Activated CD4-positive, CD25-positive, alpha-beta regulatory T cell (primary cell): ENCODE measurements at places on chromosomes 12 and 14.

DNA sequence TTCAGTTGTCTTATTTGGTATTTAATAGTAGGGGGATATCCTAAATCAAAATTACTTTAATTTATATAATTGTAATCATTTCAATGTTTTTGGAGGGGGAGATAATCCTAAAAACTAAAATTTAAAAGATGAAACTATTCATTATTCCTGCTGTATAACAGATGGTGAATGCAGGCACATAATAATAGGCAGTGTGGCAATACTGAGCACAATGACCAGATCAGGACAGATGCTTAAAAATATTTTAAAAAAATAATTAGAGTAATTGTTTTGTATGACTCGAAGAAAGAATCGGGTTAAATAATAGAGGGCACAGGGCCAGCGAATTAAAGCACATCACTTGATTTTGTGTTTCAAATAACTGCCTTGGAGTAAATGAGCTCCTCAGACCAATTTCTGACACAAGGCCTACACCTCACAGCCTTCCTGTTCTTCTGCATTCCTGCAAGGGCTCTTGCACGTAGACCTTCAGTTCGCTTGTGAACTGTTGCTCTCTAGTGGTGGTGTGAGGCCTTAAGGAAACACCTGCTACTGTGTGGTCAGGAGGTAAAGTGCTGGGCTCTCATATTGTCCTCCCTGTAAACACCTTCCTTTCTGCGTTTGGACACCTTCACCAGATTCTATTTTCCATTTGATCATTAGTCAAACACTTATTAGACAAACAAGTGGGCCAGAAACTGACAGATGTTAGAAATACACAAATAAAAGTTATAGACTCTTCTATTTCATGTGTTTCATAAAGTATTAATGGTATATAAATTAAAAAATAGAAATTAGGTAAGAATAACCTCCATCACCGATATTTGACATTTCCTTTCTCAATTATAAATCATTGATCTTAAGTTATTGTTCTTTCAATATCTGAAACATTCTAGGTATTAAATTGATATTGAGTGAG, 29.3 kb upstream of the KLRF1 start:
- peak; percentile 5 for DNase-seq

- DNase-seq = no peak
Observed at GRCh38 chr12:82942991-82943401, 256.3 kb downstream of the TMTC2 start.

GRCh38 chr14:69672356-69672755, 61.0 kb downstream of the SUSD6 start:
- no peak for DNase-seq

DNA sequence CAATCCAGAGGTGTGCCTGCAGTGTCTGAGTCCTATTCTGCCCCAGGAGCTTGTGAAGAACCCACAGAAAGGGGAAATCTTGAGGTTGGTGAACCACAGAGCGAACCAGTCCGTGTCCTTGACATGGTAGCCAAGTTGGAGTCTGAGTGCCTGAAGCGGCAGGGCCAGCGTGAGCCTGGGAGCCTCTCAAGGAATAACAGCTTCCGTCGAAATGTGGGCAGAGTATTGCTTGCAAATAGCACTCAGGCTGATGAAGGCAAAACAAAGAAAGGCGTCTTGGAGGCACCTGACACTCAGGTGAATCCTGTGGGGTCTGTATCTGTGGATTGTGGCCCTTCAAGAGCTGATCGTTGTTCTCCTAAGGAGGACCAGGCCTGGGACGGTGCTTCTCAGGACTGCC, 60.5 kb downstream of the ATG14 start:
- DNase-seq = no peak

DNA sequence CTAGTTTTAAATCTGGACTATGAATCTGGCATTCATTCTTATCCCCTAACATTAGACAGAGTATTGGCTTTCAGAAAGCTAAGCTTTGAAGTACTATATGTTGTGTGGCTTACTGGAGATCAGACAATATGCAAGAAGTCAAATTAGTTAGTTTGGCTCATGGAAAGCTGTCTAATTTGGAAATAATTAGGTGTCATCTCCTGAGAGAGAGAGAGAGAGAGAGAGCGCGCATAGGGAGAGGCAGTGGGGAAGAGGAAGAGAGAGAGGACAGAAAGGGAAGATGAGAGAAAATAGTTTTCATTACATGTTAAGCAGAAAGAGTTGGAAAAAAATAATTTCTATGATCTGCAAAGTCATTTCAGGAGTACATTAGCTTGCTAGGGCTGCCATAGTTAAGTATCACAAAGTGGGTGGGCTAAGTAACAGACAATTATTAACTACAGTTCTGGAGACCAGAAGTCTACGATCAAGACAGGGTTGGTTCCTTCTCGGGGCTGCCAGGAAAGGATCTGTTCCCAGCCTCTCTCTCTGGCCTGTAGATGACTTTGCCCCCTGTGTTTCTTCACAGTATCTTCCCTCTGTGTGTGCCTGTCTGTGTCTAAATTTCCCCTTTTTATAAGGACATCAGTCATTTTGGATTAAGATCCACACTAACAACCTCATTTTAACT, 404.2 kb downstream of the RGS6 start:
- DNase-seq = no peak

GRCh38 chr12:77113971-77114370, 48.6 kb upstream of the E2F7 start:
- no peak for DNase-seq
